Stimulated activated CD4-positive, alpha-beta T cell treated with anti-CD3 and anti-CD28 coated beads, Interleukin-15, amount 100 ng/mL, for 24 hours (primary cell): ENCODE measurements at places on chromosomes 16 and 17.

- no peak for DNase-seq
These were observed 13.2 kb downstream of the TMEM100 start for GRCh38 chr17:55709440-55709839.

GRCh38 chr17:31522284-31522931, 130.9 kb downstream of the RAB11FIP4 start:
- no peak for DNase-seq

- no peak for DNase-seq
These were observed 23.8 kb upstream of the ARHGAP44 start for GRCh38 chr17:12765548-12765947.

GRCh38 chr17:69096541-69096940, 35.8 kb upstream of the ABCA9 start:
- no peak for DNase-seq

GRCh38 chr17:12088035-12088434, 67.4 kb downstream of the MAP2K4 start:
- no peak for DNase-seq

DNA sequence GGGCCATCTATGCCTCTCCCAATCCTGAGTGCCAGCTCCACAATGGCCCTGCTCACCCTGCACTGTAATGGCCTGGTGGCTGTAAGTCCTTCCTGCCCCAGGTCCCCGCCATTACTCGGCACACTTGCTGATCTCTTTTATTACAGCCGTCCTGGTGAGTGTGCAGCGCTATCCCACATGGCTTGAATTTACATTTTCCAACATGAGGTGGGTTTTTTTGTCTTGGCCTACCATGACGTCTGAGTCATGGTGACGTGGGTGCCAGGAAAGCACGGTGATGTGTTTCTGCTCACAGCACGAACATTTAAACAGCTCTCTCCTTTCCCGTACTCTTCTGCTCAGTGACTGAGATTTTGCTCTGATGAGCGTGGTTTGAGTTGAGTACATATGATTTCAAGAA, 55.2 kb upstream of the FOXF1 start:
- DNase-seq, result no peak

DNA sequence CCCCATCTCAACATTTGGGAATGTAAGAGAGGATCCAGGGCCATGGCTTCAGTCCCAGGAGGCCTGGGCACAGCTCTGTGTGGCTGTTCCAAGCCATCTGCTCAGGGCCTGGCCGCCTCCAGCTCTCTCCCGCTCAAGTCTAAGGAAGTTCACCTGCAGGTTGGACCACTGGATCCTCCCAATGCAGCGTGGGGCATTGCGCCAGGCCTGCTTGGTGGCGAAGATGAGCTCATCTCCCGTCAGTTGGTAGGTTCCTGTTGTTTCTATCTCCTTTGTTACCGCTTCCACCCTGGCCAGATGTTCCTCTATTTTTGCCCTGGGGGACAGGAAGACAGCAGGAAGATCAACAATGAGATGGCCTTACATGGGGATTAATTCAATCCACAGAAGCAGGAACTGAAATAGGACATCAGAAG, 17.5 kb downstream of the NOS2 start:
- DNase-seq, result no peak

DNA sequence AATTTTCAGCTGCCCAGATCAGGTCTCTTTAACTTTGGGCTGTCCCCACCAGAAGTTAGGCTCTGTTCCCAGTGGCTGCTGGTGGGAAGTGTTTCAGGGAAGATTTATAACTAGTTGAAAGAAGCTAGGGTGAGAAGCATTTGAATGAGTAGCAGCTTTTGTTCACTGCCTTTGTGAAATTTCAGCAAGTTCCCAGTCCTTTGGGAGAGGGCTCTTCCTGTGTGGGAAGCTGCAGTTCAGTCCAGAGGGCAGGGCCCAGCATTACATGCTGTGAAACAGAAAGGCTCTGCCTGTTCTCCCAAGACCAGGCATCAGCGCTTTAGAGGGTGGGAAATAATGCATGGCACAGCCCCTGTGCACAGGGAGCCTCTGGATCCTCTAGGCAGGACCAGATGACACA, 17.8 kb downstream of the PROCA1 start:
- DNase-seq, result no peak

GRCh38 chr17:1324201-1324771, 44.8 kb downstream of the TRARG1 start:
- no peak for DNase-seq

DNA sequence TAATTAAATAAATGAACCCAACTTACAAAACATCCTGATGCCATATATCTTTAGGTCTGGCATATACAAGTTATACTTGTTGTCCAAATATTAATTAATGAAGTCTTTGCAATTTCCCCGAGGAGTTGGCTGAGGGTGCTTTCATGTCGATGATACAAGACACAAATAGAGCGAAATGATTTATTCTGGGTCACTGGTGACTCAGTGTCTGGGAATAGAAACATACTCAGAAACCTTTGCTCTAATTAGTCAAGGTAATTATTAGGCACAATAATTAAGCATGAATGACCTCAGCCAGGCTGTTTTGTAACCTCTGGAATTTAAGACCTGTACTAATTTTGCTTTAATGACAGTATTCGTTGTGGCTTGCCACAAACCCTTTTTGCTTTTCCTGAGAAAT, 37.0 kb upstream of the HAPSTR1 start:
- no peak for DNase-seq

GRCh38 chr17:82536512-82537201, 17.1 kb downstream of the FOXK2 start:
- DNase-seq, result no peak

DNA sequence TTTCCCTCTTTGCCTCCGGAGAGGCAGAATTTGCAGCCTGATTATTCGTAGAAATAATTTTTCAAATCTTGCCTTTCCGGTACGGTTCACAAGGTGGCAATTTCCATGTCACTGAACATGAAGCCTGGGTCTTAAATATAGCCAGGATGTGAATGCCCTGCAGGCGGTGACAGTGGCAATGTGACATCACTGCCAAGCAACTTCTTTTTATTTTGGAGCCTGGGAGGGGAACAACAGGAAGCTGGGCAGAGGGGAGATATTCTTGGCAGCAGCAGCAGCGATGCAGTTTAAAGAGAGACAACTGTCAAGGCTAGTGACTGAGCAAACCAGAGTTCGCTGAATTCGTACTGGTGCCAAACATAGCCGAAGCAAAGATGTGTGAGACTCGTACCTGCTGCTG, 171.1 kb downstream of the SNX29 start:
- no peak for DNase-seq

DNA sequence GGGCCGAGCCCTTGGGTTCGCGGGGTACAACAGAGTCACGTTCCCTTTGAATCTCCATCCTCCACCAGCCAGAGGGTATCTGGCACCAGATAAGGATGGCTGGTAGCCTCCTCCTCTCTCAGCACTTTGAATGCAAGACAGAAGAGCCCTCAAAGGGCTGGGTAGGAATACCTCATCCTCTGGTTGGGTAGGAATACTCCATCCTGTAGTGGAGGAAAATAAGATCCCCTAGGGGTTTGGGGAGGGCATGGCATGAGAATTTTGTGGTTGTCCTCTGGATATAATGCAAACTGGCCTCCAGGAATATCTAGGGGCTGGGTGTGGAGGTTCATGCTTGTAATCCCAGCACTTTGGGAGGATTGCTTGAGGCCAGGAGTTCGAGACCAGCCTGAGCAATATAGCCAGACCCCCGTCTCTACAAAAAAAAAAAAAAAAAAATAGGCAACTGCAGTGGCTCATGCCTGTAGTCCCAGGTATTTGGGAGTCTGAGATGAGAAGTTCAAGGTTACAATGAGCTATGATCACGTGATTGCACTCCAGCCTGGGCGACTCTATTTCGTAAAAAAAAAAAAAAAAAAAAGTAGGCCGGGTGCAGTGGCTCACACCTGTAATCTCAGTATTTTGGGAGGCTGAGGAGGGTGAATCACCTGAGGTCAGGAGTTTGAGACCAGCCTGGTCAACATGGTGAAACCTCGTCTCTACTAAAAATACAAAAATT, 2.7 kb downstream of the IGFBP4 start:
- no peak for DNase-seq

GRCh38 chr17:77235370-77235941, 94.7 kb downstream of the SEC14L1 start:
- DNase-seq, result peak; percentile 53

DNA sequence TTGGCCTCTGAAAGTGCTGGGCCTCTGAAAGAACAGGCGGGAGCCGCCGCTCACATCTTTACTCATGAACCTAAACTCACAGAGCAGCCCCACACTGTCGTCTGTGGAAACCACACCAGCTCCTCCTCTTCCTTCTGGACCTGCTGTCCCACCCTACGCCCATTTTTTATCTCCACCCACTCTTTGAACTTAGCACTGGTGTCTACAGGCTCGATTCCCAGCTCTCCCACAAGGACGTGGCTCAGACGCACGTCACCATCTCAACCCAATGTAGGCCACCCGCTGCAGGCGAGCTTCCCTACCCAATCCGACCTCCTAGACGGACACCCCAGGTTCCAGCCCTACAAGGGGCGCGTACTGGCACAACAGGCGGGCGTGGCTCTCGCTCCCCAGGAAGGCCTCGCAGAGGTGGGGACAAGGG, 62.2 kb downstream of the NXN start:
- no peak for DNase-seq

DNA sequence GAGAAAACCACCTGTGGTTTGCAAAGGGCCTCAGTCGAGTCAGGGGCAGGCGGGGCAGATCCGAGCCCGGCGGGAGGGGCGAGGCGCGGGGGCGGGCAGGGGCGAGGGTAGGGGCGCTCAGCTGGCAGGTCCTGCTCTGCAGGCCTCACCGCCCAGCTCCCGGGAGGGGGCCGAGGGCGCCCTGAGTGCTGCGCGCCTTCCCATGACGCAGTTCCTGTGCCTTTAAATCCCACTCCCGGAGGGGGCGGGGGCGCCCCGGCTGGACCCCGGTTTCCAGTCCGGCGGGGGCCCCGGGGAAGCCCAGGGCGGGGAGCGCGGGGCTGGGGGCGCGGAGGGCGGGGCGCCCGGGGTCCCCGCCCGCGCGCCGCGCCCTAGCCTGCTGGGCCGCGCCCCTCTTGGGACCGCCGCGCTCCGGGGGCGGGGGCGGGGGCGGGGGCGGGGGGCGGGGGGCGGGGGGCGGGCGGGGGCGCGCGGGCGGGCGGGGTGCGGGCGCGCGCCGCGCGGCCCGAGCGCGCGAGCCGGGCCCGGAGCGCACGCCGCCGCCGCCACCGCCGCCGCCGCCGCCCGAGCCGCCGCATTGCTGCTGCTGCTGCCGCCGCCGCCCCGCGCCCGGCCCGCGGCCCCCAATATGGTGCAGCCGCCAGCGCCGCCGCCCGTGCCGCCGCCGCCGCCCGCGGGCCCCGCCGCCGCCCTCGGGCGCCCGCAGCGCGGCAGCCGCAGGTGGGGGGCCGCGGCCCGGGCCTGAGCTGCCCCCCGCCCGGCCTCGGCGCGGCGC, at the start of gene JPH3:
TSS of gene JPH3 (plus strand) at position 508 of the 775 bp plus-strand sequence. CDS start 639 bp downstream, outside the sequence.
- DNase-seq, result peak; percentile 12

- no peak for DNase-seq
These were observed 77.8 kb downstream of the MYH10 start for GRCh38 chr17:8552577-8553320.

DNA sequence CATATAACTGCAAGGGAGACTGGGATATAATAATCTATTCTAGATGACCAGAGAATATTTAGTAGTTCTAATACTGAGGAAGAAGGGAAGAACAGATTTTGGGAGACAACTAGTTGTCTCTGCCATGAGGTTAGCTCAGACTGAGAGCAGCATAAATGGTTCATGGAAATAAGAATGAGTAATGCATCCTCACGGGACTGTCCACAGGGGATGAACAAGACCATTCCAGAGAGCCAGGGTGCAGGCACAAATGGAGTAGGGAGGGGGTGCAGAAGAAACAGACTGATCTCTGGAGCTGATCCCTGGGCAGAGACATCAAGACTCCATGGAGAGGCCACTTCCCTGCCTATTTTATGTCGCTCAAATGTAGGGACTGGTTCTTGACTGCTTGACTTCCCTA, 30.4 kb downstream of the NLRC5 start:
- DNase-seq, result no peak

- no peak for DNase-seq
These were observed 54.9 kb downstream of the SIAH1 start for GRCh38 chr16:48330189-48330840.

- DNase-seq, result no peak
These were observed 50.0 kb downstream of the TENT4B start for GRCh38 chr16:50202926-50203624.

DNA sequence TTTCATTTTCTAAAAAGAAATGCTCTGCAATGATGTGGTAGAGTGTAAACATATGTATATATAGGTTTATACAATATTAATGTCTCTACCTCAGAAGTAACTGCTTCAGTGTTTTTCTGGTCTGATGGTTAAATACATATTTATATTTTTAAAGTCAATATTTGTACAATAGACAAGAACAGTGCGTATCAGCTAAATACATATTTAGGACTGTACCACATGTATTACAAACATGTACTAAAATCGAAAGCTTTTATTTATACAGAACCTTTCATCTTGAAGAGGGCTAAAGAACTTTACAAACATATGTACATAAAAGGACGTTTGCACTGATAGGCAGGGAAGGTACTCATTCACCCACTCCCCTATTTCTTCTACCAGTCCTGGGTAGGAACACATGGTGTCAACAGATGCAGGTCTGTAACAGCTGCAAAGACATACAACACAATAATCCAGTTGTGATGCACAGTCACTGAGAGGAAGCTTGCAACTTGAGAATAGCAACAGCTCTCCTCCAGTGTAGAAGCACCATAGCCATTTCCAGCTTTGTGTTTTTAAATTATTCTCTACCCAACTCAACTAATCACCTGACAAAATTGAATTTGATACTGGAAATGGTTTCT, 206.9 kb upstream of the C17orf78 start:
- DNase-seq, result no peak

DNA sequence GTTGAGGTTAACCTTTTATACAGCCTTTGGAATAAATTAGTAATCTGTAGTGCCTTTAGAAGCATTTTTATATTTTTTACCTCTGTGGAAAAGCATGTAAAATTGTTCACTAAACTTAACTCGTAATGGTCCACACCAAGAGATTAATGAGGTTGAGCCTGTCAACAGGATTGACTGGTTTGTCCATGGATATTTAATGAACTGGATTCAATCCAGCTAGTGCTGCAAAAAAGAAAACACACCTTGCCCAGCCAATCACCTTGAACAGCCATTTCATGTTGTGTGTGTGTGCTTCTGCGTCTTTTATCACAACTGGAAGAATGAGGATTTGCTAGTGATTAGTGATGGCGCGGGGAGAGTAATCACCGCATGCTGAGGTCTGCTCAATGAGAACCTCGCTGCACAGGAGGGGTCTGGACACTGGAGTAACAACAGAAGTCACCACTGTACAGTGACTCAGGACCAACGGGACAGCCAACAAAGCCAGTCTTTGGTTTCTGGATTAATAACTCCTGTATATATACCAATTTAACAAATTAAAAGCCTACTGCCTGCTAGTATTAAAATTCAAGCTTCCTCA, 33.7 kb downstream of the LITAFD start:
- DNase-seq, result no peak

DNA sequence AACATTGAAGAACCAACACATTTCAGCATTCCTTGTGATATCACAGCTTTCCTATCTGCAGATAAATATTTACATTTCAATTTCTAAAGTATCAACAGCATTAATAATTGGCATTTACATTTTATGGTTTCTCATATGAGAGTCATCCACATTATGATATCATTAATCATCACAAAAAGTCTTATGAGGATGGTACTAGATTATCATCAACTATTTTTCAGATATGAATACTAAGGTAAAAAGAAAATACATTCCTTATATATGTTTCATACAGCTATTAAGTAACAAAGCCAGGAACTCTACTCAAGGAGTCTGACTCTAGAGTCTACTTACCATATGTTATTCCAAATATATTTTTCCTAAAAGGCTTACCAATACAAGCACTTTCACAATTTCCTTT, 40.7 kb downstream of the ABCA5 start:
- DNase-seq, result no peak

- no peak for DNase-seq
These were observed 8.4 kb upstream of the PIEZO1 start for GRCh38 chr16:88793251-88793954.
